ENCODE measurements at places on chromosomes 4 and X.

DNA sequence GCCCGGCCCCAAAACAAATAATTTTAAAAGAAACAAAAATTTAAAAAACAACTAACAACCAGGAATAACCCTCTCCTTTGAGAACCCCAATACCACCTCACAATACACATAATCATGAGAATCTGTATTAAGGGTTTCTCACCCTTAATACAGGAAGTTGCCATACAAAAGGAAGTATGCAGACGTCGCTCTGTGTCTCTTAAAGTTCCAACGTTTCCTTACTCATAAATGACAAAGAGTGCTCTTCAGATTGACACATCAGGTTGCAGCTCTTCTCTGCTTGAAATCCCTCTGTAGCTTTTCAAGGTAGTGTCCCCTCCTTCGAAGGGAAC is 73.9 kb upstream of the IRF2 start:
- no peak for DNase-seq

DNA sequence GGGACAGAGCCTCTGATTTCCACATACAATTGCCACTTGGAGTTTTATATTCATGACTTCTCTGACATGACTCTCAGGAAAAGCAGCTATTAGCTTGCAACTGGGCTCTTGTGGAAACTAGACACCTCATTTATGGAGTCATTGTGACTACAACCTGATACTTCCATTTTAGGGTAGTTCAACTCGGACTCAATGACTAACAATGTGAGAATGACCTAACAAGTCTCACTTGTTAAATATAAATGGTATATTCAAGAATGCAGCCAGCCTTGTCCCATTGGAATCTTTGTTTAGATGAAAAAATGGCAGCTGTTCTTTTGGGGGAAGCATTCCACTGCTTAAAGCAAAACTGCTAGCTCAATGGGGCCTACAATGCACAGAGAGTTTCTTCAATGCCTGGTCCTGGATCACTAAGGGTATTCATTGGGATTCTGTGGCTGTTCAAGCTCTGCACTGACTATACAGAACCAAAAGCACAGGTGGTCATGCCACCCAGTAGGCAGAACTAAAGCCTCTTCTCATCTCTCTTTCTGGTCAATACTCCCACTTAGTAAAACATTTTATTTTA is 36.5 kb upstream of the GLRA3 start:
- DNase-seq = no peak

DNA sequence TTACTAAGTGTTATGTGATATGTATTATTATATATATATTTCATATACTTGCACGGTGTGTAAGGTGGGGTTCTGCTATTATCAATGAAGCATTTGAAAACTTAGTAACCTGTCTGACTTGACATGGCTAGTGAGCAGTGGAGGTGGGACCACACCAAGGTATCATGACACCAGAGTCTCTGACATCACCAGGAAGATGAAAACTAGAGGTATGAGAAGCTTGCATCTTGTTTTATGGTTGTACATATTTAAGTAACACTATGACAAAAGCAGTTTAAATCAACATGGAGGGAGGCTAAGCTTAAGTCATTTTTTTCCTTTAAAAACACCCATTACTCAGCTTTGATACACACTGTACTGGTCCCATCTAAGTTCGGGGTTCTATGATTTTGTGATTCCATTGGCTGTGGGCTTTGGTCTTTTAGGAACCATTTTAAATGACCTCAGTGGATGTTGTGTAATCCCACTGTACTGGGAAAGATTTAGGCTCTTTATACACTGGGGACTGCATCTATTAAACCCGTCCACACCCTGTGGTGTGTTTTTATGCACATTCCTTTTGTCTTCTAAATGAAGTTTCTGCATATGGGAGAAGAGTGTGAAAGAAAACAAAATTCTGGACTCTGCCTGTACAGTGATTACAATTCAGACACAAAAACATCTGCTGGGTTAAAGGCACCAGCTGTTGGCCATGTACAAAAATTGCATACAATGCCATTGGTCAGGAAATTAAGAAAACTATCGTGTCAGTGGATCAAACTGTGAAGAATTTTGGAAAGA is 570.6 kb downstream of the SPRY1 start:
- DNase-seq = no peak

GRCh38 chrX:8191022-8191421 is 20.0 kb upstream of the VCX2 start:
- DNase-seq = no peak

GRCh38 chr4:127656047-127656680 is 23.4 kb downstream of the INTU start:
- no peak for DNase-seq

DNA sequence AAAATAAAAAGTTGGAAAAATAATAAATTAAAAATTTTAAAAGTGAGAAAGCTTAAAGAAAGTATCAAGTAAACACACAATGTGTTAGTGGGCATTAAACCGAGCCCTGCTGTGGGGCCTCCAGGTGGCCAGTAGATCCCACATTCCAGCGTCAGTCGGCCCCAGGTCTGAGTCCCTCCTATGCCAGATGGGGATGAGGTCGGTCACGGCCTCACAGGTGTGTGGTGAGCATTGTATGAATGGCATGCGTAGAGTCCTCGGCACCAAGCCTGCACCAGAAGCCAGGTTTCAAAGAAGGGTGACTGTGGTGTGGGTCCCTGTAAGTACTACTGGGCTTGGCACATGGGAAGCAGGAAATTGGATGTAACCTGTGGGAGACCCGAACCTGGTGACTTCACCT is 75.6 kb upstream of the MSX1 start:
- no peak for DNase-seq

- no peak for DNase-seq
Measured at GRCh38 chrX:114584983-114585842, 1.3 kb downstream of the HTR2C start.

DNA sequence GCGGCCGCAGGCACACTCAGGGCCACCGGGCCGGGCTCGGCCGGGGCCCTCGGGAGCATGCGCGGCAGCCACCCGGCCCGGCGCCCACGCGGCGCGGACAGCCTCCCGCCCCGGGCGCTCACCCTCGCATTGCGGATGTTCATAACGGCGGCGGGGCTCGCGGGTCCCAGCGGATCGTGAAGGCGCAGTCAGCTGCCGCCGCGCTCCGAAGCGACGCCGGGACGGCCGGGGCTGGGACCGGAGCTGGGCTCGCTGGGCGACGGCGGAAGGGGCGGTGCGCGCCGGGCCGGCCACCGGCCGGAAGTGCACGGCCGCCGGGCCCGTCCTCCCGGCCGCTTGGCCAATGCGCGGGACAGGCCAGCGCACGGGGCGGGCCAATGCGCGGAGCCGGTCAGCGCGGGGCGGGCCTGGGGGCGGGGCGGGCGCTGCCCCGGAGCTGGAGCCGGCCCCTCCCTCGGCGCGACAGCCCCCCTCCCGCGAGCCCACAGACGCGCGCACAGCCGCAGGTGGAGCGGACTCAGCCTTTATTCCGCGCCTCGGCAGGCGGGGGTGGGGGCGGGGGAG is at the start of gene NAA10:
NAA10 (minus strand) TSS at position 276 of the 564 bp plus-strand sequence; CDS start at position 143, 133 bp downstream.
- DNase-seq = peak; percentile 86

DNA sequence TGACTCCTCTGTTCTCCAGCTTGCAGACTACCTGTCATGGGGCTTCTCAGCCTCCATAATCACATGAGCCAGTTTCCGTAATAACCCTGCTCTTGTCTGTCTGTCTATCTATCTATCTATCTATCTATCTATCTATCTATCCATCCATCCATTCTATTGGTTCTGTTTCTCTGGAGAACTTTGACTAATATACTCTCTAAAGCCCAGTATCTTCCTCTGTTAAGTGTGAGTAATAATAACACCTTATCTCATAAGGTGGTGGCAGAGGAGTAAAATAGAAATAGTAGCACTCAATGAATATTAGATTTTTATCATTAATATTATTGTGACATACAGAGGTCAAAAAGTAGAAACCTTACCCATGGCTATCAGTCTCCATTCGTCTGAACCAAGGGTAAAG is 177.9 kb upstream of the PGRMC2 start:
- no peak for DNase-seq

DNA sequence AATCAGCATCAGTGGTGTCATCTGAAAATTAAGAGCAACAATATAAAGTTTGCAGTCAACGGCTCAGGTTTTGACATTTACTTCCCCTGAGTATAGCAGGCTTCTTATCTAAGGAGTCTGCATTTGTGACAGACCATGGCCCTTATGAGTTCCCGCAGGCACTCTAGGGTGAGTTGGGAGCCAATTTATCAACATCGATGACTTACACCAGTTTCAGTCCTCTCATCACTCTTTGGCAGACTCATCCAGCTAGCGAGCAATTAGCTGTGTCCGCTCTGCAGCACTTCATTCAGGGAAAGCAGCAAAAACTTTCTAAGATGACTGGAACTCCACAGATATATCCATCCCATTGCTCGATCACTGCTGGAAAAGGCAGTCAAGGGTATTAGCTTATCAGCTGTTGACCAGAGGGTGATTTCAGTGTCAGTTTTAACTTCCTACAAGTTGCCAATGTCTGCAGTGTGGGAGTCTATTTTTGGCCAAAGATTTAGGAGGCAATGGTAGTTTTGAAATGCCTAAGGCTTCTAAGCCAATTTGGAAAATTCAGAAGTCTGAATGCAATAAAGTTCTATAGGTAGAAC is 625.1 kb upstream of the TENM3 start:
- DNase-seq = no peak

- DNase-seq = no peak
Measured at GRCh38 chr4:42626629-42627146, 30.2 kb downstream of the ATP8A1 start.

GRCh38 chr4:7734651-7735260 is 204.9 kb downstream of the AFAP1 start:
- DNase-seq = no peak

GRCh38 chr4:128362760-128363159 is 75.1 kb upstream of the PGRMC2 start:
- DNase-seq = no peak

- peak; percentile 7 for DNase-seq
Measured at GRCh38 chrX:64977830-64978229, 1.6 kb upstream of the ZC4H2 start.

DNA sequence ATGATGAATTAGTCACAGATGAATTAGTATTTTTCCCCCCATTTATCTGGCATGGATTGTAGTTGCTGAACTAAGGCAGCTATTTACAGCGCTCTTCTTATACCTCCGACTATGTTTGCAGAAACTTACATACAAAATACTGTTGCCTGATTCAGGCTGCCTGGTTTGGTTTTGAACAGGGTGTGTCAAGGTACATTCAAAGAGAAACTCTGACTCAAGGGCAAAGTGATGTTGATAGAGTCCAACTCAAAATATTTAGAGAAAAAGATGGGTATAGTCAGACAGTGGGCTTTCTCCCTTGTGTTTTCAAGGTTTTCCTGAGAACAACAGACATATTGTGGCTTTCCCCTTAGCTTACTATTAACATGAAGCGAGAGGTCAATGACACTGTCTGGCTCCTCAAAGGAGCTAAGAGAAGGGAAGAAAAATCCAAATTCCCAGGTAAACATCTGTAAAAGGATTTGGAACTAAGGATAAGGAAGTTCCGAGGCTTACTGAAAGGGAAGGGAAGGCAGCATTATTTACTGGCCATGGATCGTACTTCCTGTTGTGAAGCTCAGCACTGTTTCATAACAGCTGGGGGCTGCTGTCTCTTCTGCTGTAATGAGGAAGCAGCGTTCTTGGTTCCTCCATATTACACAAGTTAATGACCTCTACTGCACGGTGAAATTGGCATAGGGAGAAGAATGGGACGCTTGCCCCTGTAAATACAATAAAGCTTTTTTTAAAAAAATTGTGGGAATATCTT is 30.9 kb downstream of the FAM9C start:
- DNase-seq = peak; percentile 85

DNA sequence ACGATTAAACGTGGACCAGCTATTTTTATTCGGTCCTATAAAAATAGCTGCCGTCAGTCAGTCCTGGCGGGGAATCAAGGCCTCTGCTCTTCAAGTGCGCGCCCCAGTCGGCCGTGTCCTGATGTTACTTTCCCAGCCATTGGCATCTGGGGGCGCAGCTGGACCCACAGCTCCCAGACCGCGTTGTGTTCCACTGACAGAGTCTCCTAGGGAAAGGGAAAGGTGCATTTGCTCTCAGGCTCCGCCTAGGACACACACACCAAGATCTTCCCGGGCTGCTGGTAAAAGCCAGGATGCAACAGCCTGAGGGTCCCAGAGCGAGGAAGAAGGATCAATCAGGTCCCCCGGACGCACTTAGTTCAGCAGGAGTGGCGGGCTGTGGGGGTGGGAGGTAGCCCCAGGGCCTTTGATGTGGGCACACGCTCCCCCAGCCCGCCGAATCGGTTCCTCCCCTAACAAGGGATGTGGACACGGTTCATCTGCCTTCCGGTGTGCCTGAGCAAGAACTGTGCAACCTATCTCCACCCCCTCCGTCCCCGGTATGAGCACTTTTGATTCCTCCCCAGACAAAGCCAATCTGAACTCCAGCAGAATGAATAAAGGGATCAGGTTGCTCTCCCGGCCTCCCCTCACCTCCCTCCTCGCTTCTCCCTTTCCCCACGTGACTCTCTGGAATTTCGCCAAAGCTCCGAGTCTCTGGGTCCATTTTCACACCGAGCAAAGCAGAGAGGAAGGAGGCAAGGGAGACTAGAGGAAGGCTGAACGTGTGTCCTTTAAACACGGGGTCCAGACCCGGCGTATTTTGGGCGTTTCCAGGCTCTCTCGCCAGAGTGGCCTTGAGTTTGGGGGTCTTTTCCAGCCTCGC is 626 bp upstream of the FRAS1 start:
- peak; percentile 28 for DNase-seq

GRCh38 chr4:111480510-111480909 is 664.7 kb upstream of the FAM241A start:
- no peak for DNase-seq

- no peak for DNase-seq
Measured at GRCh38 chrX:14038375-14039085, 8.8 kb upstream of the GEMIN8 start.

- no peak for DNase-seq
Measured at GRCh38 chr4:39587881-39588280, 50.8 kb downstream of the SMIM14 start.

- no peak for DNase-seq
Measured at GRCh38 chr4:112979881-112980421, 69.5 kb upstream of the ANK2 start.

DNA sequence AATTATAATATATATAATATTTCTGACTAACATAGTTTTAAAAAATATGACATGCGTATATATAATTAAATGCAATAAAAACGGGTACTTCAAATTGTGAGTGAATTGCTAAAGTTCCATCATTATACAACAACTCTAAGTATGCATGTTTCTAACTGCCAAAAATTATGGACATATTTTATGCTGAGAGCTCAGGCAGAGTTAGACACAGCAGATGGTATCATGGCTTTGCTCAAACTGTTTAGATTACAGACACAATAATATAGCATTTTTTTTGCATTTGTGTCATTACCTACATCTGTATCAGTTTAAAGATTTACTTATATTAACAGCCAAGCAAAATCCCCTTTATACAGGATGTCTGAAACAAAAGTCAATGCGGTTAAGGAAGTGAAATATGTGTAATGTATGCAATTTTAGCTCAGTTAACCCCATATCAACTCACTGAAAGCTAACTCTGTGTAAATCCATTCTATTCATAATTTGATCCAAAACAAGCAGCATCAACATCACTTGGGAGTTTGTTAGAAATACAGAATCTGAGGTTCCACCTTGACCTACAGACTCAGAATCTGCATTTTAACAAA is 119.1 kb upstream of the CNKSR2 start:
- DNase-seq = no peak
